ENCODE measurements at places on chromosomes 13 and 19.
A peak's percentile ranks its signal among the peaks of the same experiment; 100 is the strongest.

DNA sequence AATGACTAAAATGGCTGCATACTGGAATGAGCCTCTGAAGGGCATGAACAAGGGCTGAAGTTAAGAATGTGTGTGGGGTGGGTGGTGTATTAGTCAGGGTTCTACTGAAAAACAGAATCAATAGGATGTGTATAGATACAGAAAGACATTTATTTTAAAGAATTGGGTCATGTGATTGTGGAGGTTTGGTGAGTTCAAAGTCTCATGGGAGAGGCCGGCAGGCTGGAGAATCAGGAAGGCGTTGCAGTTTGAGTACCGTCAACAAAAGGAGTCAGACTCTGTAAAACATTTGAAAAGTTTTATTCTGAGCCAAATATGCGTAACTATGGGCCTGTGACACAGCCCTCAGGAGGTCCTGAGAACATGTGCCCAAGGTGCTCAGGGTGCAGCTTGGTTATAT is 24.5 kb upstream of the CYSLTR2 start:
- DNase-seq: no peak

GRCh38 chr13:102817907-102818306 is 19.0 kb downstream of the BIVM start:
- DNase-seq: no peak

DNA sequence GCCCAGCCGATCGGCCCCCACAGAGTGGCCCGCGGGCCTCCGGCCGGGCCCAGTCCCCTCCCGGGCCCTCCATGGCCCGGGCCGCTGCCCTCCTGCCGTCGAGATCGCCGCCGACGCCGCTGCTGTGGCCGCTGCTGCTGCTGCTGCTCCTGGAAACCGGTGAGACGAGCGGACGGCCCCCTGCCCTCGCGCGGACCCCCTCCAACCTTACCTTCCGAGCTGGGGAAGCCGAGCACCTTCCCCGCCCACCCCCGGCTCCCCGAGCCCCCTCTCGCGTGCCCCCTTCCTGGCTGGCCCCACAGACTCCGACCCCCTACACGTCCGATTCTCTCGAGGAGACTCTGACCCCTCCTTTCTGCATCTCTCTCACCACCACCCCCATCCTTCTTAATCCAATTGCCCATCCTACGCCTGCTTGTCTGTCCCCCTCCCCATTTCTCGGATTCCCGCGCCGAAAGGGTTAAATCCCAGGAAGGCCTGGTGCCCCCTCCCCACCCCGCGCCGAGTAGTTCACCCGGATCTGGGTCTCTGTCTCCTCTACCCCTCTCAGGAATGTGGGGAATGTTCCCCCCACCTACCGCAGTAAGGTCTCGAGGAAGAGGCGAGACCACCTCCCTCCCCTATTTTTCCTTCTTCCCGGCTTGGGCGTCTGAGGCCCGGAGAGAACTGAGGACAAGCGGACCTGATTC is 502 bp downstream of the NECTIN2 start:
- peak; percentile 80 for DNase-seq

- DNase-seq: peak; percentile 72
Observed at GRCh38 chr19:48752496-48753365, at the start of gene FUT1. Gene FUT1 (minus strand): TSS chr19:48752641. CDS start chr19:48751281, 1,360 bp downstream.

- DNase-seq: no peak
Observed at GRCh38 chr13:67017276-67017675, 212.9 kb downstream of the PCDH9 start.

DNA sequence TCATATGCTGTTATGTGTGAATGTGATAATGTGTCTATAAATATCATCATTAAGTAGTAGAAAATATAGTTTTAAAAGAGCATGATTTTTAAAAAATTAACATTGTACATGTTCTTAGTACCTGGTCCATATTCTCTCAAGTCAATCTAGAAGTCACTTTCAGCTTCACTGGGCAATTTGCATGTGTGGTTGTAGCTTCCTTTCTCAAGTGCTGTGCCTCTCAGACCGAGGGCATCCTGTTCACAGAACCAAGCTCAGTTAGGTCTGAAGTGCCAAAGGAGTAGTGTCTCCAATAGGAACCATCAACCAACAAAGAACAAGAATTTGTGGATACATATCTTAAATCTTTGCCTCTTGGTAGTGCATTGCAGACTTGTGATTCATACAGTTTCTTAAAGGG is 541.8 kb upstream of the SLC10A2 start:
- DNase-seq: no peak

DNA sequence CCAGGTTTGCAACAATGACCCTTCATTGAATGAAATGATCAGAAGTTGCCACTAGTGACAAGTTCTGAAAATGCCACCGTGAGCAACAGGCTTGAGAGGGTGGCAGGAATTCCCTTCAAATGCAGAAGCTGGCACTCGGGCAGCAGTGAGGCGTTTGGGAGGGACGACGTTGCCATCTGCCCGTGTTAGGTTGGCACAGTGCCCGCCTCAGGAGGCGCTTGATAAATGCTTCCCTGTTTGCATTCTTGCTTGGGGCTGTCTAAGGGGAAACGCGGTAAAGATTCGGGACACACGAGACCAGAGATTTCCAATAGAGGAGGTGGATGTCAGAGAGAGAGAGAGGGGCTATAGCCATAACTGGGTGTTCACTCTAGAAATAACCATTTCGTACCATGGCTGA is 101.9 kb downstream of the TEX29 start:
- no peak for DNase-seq

DNA sequence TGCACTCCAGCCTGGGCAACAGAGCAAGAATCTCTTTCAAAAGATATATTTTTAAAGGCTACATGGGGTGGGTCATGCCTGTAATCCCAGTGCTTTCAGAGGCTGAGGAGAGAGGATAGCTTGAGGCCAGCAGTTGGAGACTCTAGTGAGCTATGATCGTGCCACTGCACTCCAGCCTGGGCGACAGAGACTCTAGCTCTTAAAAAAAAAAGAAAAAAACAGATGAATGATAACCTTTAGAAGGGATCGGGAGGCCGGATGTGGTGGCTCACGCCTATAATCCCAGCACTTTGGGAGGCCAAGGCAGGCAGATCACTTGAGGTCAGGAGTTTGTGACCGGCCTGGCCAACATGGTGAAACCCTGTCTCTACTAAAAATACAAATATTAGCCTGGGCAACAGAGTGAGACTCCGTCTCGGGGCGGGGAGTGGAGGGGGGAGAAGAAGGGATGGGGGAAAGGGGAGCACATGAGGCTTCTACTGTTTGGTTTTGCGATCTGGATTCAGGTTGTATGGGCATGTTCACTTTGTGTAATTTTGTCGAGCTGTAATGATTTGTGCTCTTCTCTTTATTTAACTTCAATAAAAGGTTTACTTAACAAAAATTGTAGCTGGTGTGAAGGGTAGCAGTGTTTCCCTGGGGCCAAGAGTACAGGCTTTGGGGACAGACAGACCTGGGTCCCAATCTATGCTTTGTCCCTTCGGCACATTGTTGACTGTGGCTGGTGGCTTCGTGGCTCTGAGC is 1.1 kb upstream of the PSMC4 start:
- DNase-seq: no peak

DNA sequence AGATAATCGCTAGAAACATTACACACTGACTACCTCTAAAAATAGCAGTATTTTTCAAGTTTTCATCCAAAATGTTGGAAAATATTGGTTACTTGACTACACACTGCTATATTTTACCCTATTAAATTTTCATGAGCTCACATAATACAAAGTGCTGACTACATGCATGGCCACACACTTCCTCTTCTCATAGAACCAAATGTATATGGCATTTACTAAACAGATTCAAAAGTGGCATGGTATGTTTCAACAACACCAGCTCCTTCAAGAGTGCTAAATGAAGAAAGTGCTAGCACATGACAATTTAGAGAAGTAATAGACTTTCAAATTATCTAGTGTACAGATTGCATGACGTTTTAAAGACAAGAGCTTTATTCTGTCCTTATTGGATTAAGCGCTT is 780.4 kb upstream of the SLITRK6 start:
- DNase-seq: no peak

GRCh38 chr19:799076-799881 is 2.0 kb downstream of the PTBP1 start:
- no peak for DNase-seq

GRCh38 chr19:29048873-29049272 is 164.1 kb downstream of the UQCRFS1 start:
- peak; percentile 10 for DNase-seq

GRCh38 chr19:3179739-3180293 is 1.2 kb downstream of the S1PR4 start:
- no peak for DNase-seq

DNA sequence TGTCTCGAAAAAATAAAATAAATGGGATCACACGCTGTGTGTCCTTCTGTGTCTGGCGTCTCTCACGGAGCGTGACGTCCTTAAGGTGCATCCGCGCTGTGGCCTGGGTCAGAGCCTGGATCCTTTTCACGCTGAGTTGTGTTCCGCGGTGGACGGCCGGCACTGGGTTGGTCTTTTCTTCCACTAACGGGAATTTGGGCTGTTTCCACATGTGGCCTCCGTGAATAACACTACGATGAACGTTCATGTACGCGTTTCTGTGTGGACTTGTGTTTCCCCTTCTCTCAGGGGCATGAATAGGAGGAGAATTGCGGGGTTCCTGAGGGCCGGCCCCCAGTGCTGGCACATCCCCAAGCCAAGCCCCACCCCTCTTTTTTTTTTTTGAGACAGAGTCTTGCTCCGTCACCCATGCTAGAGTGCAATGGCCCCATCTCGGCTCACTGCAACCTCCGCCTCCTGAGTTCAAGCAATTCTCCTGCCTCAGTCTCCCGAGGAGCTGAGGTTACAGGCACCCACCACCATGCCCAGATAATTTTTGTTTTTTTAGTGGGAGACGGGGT is 6.2 kb upstream of the PTBP1 start:
- DNase-seq: no peak

- DNase-seq: no peak
Observed at GRCh38 chr13:55160867-55161266, 1979.9 kb upstream of the PRR20A start.

DNA sequence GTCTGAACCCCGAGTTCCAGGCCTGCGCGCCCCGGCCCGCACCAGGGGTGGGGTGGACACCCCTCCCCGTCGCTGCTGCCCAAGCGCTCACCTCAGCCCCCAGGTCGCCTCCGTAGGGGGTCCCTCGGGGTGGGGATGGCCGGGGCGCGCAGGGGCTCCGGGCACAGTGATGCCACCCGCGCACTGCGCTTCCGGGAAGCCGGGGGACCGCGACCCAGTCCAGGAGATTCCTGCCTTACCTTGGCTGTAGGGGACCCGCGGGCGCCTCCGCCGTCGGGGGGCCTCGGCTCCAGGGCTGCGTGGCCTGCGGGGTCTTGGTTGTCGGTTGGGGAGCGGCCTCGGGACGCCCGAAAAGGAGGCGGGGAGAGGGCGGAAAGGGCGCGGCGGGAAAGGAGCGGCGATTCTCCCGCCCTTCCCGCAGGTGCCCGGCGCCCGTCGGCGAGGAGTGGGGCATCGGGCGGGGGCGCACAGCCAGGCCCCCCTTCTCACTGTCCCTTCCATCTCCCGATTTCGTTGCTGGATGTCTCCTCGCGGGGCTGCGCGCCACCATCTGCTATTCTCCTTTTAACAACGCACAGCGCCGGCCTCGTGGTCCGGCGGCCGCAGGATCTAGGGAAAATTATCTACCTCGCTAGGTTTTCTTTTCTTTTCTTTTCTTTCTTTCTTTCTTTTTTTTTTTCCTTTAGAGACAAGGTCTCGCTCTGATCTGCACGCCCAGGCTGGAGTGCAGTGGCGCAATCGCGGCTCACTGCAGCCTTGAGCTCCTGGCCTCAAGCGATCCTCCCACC is at the start of gene KEAP1:
Gene KEAP1, minus strand, starts transcription at position 355 of the 788 bp plus-strand sequence. CDS start 3,323 bp downstream, outside the sequence.
- DNase-seq: peak; percentile 69

DNA sequence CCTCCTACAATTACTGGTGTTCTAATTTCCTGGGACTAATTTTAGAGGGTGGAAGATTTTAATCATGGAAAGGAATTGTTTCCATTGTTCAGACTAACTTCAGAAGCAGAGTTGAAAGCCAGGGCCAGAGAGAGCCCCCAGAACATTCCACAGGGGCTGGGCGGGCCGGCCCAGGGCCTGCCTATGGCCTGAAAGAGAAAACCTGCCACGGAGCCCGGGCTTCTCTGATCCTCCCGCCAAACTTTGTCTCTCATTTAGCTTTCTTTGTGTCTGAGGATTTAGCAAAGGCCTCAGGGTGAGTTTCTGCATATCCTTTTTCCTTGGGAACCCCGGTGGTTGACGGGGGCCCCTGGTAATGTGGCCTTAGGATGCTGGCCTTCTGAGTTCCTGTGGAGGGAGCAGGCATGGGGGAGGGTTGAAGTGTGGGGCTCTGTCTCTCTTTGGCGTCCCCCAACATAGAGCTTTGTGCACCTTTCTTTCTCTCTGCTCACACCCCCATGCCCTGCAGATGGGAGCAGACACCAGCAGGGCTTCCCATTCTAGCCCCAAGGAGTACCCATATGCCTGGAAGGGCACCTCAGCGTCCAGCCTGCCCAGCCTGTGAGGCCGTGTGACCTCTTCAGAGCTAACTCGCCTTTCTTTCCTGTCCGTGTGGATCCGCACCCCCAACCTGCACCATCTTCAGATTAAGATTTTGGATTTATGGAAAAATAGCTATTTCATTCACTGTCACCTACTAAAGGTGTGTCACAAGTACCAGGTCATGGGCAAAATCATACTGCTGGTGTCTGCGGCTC is 539.5 kb downstream of the FGF9 start:
- no peak for DNase-seq

DNA sequence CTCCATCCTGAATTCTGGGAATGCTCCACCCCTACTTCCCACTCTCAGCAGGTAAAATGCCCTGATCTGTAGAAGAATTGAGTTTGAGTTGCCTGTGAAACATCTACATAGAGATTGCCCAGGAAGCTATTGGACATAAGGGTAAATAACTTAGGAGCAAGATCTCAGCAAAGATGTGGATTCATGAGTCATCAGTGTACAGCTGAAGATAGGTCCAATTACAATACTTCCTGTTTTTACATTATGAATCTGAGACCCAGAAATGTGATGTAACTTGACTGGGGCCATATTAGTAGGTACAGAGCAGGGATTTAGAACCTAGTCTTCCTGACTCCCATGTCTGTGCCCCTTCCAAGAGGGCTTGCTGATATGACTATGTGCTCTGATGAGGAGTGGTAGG is 79.4 kb upstream of the FNDC3A start:
- no peak for DNase-seq

- DNase-seq: no peak
Observed at GRCh38 chr13:73835138-73835721, 299.0 kb downstream of the KLF12 start.

DNA sequence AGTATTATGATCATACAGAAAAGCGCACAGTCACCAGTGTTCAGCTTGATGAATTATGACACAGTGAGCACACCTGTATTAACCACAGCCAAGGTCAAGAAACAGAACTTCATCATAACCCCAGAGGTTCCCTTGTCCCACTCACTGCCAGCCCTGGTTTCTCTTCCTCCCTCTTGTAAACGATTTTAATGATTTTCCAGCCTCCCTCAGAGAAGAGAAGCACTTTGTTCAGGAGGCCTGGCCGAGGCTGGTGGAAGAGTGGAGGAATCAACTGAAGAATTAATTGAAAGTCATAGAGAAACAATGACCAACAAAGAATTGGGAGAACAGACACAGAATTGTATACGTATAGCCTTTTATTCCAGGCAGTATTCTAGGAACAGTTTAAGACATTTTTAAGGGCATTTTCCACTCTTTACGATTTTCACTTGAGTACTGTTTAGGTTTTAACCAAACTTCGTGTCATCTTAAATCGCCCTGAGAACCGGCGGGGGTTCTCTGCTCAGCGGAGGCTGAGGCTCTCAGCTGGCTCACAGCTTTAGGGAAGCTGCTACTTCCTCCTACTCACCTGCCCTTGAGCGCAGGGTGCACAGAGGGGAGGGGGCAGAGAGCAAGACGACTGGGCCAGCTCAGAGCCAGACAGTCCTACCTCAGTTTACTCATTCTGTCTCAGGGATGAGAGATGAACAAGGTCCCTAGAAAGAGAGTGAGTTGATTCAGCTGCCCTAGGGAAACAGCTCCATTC is 108.6 kb downstream of the AKAP11 start:
- DNase-seq: no peak
